Brain (organoid and tissue), 16 donors: ENCODE measurements at places on chromosomes 2 and 18. TPM values are rescaled to one million over a fixed set of nuclear protein-coding genes. Genes with fewer than 3 reads are reported as not detected.

The ASPRV1 gene
- 4.1 TPM for polyA plus RNA-seq

DNA sequence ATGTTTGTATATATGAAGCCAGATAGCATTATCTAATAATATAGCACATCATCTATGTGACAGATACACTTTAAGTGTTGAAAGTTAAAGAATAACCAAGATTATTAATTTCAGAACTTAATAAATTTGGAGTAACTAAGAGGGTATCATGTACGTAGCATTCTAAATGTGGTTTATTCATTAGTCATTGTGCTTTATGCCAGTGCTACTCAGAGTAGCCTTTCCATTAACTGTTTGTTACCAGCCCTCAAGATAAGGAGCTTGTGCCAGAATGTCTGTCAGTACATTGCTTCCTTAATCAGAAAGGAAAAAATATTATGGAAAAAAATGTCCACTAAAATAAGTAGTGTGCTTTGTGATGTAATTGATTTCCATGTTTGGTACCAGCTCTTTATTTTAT, 94.9 kb upstream of the TWSG1 start:
- no peak for DNase-seq

DNA sequence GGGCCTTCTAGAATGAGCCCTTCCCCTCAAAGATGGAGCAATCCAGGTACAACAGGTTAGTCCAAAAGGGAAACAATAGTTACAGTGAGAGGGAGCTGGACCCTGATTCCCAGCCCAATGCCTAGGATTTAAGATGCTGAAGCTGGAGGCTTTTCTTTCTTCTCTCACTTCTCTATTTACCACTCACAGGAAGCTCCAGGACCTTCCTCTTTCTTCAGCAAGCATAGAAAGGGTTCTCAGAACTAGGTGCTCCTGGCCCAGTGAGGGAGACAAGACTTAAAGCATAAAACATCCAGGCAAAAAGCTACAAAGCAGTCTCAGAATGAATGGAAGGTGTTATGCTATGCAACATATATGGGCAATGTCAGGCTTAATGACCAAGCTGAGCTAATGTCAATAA, 279.0 kb downstream of the SRBD1 start:
- DNase-seq = no peak

DNA sequence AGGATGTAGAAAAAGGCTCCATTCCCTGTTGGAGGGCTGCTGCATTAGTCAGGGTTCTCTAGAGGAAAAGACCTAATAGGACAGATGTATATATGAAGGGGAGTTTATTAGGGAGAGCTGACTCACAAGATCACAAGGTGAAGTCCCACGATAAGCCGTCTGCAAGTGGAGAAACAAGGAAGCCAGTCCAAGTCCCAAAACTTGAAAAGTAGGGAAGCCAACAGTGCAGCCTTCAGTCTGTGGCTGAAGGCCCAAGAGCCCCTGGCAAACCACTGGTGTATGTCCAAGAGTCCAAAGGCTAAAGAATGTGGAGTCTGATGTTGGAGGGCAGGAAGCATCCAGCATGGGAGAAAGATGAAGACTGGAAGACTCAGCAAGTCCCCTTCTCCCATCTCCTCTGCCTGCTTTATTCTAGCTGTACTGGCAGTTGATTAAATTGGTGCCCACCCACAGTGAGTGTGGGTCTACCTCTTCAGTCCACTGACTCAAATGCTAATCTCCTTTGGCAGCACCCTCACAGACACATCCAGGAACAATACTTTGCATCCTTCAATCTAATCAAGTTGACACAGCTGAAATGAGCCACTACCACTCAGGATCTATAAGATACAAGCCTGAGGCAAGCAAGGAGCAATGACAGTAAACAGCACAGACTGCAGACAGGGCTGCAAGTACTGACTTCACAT, 30.0 kb upstream of the ATG16L1 start:
- DNase-seq = no peak

DNA sequence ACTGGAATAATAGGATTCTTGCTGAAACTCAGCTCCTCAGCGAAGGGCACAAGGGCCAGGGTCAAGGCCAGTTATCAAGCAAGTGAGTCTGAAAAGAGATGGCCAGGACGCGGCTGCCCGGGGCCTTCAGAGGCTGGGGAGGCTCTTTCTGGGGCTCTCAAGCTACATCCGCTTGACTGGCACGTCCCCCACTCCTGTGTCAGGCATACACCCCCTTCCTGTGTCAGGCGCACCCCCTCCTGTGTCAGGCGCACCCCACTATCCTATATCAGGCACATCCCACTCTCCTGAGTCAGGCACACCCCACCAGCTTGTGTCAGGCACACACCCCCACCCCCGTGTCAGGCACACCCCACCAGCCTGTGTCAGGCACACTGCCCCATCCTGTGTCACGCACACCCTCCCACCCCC, 91.8 kb downstream of the TPO start:
- no peak for DNase-seq

- DNase-seq = no peak
Observed at GRCh38 chr2:42954227-42954962, 162.0 kb upstream of the HAAO start.

GRCh38 chr2:179467111-179467510, 202.5 kb upstream of the SESTD1 start:
- no peak for DNase-seq

GRCh38 chr2:174322746-174323145, 12.0 kb upstream of the SP9 start:
- no peak for DNase-seq

DNA sequence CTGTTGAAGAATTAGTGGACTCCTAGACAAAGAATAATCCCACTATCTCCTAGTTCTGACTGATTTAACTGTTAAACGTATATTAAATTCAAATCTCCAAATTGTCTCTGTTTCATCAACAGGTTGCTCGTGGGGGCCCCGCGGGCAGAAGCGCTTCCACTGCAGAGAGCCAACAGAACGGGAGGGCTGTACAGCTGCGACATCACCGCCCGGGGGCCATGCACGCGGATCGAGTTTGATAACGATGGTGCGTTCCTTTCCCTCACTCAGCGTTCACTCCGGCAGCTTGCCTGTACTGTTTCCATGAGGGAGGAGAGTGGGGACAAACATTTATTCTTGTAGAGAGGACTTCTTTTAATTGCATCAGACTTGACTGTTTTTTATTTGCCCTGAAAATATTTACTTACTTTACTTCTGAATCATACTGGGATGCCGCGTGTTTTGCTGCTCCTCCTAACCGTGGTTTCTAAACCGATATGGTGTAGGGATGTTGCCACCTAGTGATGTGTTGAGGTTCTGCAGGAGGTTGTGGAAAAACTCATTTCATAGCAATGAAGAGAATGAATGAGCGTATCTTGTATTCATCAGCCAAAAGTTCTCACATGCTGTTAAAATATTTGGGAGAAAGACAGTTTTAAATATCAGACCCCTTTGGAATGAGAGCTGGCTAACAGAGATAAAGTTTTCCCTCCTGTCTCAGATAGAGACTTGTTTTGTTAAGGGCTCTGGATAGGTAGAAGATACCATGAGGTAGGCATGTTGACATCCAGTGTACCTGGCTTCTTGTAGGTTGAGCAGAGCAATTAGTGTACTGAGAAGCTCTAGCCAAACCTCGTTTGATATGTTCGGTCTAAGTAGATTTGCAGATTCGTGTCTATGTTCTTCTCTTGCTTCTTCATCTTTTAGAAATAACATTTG, 38.3 kb downstream of the ITGA6 start:
- DNase-seq = peak; percentile 91

DNA sequence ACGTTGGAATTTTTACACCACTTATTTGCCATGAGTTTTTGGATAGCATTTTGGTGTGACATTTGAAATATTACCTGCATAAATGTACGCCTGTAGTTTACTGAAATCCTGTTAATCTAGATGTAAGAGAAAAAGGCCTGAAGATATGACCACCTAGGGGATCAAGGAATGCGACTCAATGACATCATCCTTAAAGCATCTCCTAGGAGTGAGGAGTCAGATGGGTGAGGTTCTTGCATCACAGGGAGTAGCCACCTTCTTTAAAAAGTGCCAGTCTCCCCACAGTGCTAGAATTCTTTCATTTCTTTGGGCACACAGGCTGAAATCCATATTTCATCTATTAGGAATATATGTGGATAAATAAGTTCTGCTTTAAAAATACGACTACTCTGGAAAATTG, 34.5 kb downstream of the ADCYAP1 start:
- DNase-seq = no peak

GRCh38 chr2:228180181-228181097, 1.0 kb downstream of the SPHKAP start:
- peak; percentile 93 for DNase-seq

DNA sequence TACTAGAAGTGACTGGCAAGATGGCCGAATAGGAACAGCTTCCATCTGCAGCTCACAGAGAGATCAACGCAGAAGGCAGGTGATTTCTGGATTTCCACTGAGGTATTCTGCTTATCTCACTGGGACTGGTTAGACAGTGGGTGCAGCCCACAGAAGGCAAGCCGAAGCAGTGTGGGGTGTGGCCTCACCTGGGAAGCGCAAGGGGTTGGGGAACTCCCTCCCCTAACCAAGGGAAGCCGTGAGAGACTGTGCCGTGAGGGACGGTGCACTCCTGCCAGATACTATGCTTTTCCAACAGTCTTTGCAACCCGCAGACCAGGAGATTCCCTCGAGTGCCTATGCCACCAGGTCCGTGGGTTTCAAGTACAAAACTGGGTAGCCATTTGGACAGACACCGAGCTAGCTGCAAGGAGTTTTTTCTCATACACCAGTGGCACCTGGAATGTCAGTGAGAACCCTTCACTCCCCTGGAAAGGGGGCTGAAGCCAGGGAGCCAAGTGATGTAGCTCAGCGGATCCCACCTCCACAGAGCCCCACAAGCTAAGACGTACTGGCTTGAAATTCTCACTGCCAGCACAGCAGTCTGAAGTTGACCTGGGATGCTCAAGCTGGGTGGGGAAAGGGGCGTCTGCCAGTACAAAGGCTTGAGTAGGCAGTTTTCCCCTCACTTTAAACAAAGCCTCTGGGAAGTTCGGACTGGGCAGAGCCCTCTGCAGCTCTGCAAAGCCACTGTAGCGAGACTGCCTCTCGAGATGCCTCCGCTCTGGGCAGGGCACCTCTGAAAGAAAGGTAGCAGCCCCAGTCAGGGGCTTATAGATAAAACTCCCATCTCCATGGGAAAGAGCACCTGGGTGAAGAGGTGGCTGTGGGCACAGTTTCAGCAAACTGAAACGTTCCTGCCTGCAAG, 40.1 kb downstream of the PLEK start:
- DNase-seq = no peak

- peak; percentile 56 for DNase-seq
Observed at GRCh38 chr2:62992561-62992960, 58.1 kb upstream of the OTX1 start.

The KCNG3 gene
- 0.41 TPM for polyA plus RNA-seq

The DNAH7 gene
- 0.75 TPM for polyA plus RNA-seq

- DNase-seq = no peak
Observed at GRCh38 chr2:74702001-74702715, 48.1 kb downstream of the SEMA4F start.

The TMEM214 gene
- polyA plus RNA-seq = 42.2 TPM
